ENCODE measurements at places on chromosomes 13 and 19. TPM values are rescaled to one million over a fixed set of nuclear protein-coding genes. Genes with fewer than 3 reads are reported as not detected.

- H3K27me3 ChIP-seq = no peaks in the 10 kb centered on the region
- H3K4me1 ChIP-seq = no peaks in the 10 kb centered on the region
- H3K27ac ChIP-seq = no peak overlapping the region
- peaks cover 47% of the 10 kb centered on the region for H3K36me3 ChIP-seq
These were observed 85.8 kb downstream of the DOCK9 start for GRCh38 chr13:98892077-98892476.

GRCh38 chr19:29927944-29928625, 14.0 kb upstream of the URI1 start:
- H3K27me3 ChIP-seq = peaks cover 13% of the 10 kb centered on the region
- H3K36me3 ChIP-seq = no peaks in the 10 kb centered on the region
- no peak overlapping the region for H3K27ac ChIP-seq
- no peak for DNase-seq
- no peaks in the 10 kb centered on the region for H3K4me1 ChIP-seq

- no peaks in the 10 kb centered on the region for H3K36me3 ChIP-seq
- no peak for DNase-seq
- H3K4me1 ChIP-seq = no peaks in the 10 kb centered on the region
- no peak overlapping the region for H3K27ac ChIP-seq
These were observed 52.8 kb upstream of the ZNF536 start for GRCh38 chr19:30319411-30319810.

DNA sequence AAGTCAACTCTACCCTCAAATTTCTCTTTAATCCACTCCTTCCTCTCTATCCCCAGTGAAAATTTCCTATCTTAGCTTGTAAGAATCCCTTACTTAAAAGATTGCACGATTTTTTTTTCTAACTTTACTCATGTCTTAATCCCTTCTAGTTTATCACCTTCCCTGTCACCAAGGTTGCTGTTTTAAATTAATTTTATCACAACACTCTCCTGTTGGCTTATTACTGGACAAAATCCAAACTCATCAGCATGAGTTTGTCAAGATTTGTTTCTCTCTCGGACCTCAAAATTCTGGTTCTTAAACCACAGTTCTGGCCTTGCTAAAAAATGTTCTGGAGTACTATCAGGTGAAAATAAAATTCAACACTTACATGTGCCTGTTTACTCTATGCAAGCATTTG, 959.1 kb upstream of the SLC10A2 start:
- DNase-seq = no peak
- H3K36me3 ChIP-seq = no peaks in the 10 kb centered on the region
- no peak overlapping the region for H3K27ac ChIP-seq
- no peaks in the 10 kb centered on the region for H3K27me3 ChIP-seq

GRCh38 chr19:1551068-1552040, 16.8 kb downstream of the MEX3D start:
- no peak for DNase-seq
- H3K4me3 ChIP-seq = no peak overlapping the region
- H3K27ac ChIP-seq = no peak overlapping the region
- H3K4me1 ChIP-seq = no peaks in the 10 kb centered on the region
- no peaks in the 10 kb centered on the region for H3K36me3 ChIP-seq
- peaks cover 38% of the 10 kb centered on the region for H3K27me3 ChIP-seq

GRCh38 chr13:42474954-42475353, 99.0 kb upstream of the TNFSF11 start:
- DNase-seq = no peak
- H3K4me1 ChIP-seq = no peaks in the 10 kb centered on the region
- H3K4me3 ChIP-seq = no peak overlapping the region
- H3K27me3 ChIP-seq = no peaks in the 10 kb centered on the region
- no peak overlapping the region for H3K27ac ChIP-seq

DNA sequence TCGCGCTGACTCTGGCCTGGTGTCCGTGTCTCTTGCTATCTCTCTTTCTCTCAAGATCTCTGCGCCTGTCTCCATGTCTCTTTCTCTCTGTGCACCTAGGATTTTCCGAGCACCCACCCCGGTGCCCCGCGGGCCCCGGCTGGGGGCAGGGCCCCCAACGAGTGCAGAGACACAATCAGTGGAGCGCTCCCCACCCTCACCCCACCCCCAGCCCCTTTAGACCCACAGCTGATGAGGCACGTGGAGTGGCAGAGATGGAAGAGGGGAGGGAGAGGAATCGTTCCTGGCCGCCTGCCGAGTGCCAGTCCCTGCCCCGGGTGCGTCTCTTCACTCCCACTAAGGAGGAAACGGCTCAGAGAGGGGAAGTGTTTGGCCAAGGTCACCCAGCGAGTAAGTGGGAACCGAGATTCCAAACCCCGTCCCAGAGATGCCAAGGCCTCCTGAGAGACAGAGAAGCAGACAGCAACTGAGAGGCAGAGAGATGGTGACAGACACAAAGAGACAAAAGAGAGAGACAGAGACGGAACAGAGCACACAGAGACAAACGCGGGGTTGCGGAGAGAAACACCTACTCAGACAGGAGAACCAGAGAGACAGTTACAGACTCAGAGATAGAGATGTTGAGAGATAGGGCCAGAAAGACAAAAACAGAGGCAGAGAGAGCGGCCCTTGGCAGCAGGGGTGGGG, 626 bp upstream of the BCL3 start:
- peak; percentile 29 for DNase-seq
- peaks cover 8% of the 10 kb centered on the region for H3K36me3 ChIP-seq
- H3K27me3 ChIP-seq = no peaks in the 10 kb centered on the region

DNA sequence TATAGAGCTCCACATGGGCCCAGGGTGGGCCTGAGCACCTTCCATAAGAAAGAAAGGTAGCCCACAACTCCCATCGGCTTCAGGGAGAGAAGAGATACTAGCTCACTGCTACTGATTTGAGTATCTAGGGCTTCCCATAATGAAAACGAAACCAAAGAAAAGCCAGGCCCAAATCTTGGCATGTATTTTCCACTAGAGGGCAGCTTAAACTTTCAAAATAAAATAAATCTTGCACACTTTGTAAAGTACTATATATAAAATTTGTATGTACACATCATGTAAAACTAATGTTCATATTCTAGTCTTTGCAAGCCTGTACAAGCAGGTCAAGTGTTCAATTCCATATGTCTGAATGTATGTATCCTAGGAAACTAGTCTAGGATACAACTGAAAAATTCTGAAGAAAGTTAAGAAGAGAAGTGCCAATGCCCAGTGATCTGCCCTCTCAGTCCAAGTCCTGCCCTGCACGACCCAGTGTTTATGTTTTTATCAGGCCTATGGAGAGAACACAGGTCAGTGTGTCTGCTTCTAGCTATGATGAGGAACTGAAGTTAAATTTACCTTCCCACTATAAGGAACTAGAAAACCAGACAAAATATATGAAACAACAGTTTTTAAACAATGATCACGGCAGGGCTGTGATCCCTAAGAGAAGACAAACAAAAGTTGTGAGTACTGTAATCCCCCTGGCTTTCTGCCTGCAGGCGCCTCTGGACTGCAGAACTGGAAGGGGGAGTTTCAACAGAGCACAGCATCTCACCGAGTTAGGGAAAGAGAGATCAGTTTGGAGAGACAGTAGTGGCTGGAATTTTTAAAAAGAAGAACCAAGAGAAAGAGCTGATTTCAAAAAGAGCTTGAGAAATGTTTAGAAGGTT, 475.7 kb downstream of the UQCRFS1 start:
- no peak for DNase-seq
- no peak overlapping the region for H3K27ac ChIP-seq
- H3K4me1 ChIP-seq = no peaks in the 10 kb centered on the region
- no peak overlapping the region for H3K4me3 ChIP-seq
- no peaks in the 10 kb centered on the region for H3K36me3 ChIP-seq

DNA sequence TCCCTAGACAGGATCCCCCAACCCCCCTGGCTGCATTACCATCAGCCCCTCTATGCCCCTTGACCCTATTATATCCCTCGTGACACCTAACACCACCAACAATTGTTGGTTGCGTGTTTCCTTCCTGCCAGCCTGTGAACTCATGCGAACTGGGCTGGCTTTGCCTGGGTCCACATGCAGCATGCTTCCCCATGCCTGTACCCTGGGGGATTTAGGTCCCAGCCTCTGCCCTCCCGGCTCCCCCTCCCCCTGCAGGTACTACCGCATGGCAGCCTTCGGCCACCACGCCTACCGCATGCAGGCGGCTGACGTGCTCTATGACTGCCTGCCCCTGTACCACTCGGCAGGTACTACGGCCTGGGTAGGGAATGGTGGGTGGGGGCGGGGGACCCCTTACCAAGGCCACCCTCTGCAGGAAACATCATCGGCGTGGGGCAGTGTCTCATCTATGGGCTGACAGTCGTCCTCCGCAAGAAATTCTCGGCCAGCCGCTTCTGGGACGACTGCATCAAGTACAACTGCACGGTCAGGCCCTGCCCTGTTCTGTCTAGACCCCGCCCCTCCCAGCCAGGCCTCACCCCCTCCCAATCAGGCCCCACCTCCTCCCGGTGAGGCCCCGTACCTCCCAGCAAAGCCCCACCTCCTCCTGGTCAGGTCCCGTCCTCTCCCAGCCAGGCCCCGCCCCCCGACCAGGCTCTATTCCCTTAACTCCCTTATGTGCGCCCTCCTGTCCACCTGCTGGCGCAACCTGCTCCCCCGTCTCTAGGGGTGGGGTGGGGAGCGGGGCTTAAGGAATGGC, 18.5 kb downstream of the SLC27A1 start:
- H3K27ac ChIP-seq = peak overlapping the region; percentile 65
- H3K4me3 ChIP-seq = peak overlapping the region; percentile 36
- H3K36me3 ChIP-seq = no peaks in the 10 kb centered on the region

DNA sequence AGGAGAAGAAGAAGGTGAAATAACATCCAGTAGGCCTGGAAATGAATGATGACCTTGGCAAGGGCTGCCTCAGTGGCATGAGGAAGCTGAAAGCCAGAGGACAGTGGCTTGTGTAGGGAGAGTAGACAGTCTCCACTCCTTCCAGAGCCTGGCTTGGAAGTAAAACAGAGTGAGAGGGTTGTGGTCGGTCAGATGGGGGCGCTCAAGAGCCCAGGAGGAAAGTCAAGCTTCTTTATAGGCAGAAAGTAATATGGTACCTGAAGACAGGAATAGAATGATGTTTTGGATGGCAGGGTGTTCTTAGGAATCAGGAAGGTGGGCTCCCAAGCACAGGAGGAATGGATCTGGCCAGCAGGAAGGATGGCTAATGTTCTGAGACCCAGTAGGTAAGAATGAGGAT, 75.1 kb upstream of the TSC22D1 start:
- no peak overlapping the region for H3K27ac ChIP-seq
- no peak overlapping the region for H3K4me3 ChIP-seq
- DNase-seq = no peak
- no peaks in the 10 kb centered on the region for H3K36me3 ChIP-seq
- no peaks in the 10 kb centered on the region for H3K4me1 ChIP-seq
- H3K27me3 ChIP-seq = peaks cover 4% of the 10 kb centered on the region

DNA sequence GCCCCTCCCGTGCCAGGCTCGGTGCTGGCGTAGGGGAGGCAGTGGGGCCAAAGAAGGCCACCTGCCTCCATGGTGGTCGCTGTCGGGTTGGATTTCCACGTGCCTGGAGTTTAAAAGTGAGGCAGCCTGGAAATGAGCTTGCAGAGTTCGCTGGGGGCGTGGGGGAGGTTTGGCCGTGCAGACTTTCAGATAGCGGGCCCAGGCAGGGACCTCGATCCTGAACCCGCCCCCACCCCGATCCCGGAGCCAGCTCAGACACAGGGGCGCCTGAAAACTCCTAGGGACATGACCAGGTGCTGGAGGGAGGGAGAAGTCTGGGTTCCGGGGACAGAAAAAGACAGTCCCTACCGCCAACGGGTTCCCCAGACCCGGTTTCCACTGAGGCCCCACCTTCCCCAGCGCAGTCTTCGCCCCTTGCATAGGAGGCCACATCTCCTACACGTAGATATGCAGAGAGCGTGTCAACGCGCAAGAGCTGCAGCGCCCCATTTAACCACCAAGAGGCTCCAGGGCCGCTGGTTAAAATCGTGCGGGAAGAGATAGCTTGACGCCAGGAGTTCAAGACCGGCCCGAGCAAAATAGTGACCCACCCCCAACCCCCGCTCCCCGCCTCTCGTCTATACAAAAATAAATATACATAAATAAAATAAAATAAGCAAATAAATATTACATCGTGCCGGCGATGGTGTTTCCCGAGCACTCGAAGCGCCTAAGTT, 8.5 kb downstream of the CCDC8 start:
- no peak overlapping the region for H3K27ac ChIP-seq
- no peaks in the 10 kb centered on the region for H3K4me1 ChIP-seq
- H3K27me3 ChIP-seq = peaks cover 8% of the 10 kb centered on the region
- DNase-seq = no peak
- no peaks in the 10 kb centered on the region for H3K36me3 ChIP-seq
- no peak overlapping the region for H3K4me3 ChIP-seq

- no peak overlapping the region for H3K4me3 ChIP-seq
- H3K4me1 ChIP-seq = no peaks in the 10 kb centered on the region
- no peaks in the 10 kb centered on the region for H3K36me3 ChIP-seq
These were observed 4.5 kb downstream of the AMER2 start for GRCh38 chr13:25167382-25168174.

GRCh38 chr19:46018729-46019251, 4.1 kb downstream of the PGLYRP1 start:
- no peak overlapping the region for H3K27ac ChIP-seq
- DNase-seq = no peak
- no peaks in the 10 kb centered on the region for H3K36me3 ChIP-seq
- H3K27me3 ChIP-seq = peaks cover 43% of the 10 kb centered on the region

- H3K36me3 ChIP-seq = no peaks in the 10 kb centered on the region
- DNase-seq = no peak
- peaks cover 5% of the 10 kb centered on the region for H3K27me3 ChIP-seq
These were observed 24.6 kb downstream of the CCNE1 start for GRCh38 chr19:29836409-29836825.

The S1PR5 gene
- total RNA-seq = 4.6 TPM

The CLDND2 gene
- total RNA-seq = 8.5 TPM
